Hematopoietic multipotent progenitor cell (in vitro differentiated cells): ENCODE measurements at places on chromosomes 1 and 21.

- no peak for DNase-seq
These were observed 139.8 kb downstream of the NCAM2 start for GRCh38 chr21:21137986-21138385.

- DNase-seq: no peak
These were observed 176.0 kb downstream of the RERE start for GRCh38 chr1:8641377-8641997.

GRCh38 chr1:36397083-36397377 is 678 bp downstream of the LSM10 start:
- no peak for DNase-seq

DNA sequence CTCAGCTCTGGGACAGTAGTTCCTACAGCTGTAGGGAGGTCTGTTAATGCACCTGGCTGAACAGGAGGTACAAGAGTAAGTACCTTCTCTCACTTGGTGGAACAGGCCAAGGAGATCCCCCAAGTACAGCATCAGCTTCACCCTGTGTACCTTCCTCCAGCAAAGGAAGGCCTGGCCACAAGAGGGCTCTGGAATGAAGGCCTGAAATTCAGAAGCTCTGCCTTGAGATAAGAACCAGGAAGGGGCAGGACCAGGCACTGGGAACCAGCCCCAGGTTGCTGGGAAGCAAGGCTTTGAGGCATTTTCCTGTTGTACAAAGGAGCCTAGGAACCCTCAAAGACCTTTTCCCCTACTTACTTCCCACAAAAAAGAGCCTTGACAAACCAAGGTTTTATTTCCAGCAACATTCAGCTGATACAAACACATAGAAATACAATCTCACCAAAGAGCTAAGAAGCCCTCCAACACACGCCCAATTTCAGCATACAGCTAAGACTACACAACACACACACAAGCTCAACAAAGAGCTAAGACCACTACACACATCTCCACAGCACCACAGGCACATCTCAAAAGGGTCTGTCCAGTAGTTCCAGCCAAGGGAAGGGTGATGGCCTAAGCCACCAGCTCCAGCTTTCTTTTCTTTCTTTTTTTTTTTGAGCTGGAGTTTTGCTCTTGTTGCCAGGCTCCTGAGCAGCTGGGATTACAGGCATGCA is 23.5 kb downstream of the F11R start:
- DNase-seq: no peak

DNA sequence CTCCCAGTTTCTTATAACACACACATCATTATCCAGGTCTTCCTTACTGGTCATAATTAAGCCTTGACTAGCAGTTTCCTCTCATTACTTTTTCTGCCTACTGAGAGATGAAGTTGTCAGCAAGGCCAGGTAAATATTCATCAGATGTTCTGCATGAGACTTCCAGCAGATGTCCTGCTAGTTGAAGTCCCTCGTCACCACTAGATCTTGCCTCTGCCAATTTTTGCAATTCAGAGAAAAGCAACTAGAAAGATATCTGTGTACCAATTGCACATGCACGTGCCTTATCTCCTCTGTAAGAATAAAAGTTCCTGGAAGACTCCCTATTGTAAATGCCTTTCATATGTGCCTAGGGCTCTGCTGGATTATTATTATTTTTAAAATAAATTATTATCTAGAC is 18.3 kb downstream of the ACKR1 start:
- no peak for DNase-seq

DNA sequence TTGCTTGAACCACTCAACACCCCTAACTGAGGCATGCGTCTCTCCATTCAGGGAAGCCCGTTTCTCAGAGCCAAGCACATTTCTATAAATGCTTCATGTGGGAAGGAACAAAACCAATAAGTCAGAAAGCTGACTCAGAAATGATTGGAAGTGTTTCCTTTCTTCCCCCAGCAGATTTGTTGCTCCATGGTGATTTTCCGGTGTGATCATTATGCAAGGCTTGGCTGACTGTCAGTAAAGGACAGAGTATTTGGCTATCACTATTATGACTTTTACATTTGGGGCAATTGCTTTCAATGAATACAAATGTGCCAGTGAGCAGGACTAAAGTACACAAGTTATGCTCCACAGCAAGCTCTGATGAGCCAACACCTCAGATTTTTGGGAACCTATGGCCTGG is 53.3 kb upstream of the ZC3H11B start:
- no peak for DNase-seq

DNA sequence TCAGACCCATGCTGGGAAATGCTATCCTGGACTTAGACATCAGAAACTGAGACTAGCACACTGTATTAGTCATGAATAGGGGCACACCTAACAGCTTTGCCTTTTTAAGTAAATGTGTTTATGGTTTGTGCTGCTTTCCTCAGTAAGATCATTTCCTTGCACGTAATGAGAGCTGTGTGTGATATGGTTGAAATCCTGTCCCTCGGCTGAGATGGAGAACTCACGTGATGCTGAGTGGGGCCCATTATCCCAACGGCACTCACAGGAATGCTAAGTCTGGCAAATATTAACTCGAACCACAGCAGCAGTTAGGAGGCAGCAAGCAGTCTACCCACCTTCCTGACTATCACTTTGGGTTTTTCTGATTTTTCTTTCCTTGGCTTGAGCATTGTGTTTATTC is 38.2 kb downstream of the BCL9 start:
- DNase-seq: no peak

- peak; percentile 35 for DNase-seq
These were observed 52.9 kb upstream of the CD46 start for GRCh38 chr1:207698822-207699483.

DNA sequence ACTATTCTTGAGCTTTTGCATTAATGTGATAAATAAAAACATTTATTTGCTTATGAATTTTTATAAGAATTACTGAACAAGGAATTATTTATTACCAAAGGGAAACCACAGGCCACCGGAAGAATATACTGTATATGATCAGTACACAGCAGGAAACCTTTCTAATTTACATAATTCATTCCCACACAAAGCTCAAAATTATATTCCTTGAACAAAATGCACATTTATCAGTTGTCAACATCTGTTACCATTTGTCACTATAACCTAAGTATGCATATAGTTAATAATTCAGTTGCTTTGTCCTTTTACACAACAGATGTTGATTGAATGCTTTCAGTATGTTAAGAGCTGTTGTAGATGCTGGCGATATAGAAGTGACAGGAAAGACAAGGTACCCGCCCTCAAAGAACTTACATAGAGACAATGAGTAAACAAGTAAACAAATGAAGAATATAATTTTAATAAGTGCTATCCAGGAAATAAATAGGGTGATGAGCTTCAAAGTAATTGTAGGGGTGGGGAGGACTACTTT is 27.2 kb downstream of the VPS45 start:
- no peak for DNase-seq

DNA sequence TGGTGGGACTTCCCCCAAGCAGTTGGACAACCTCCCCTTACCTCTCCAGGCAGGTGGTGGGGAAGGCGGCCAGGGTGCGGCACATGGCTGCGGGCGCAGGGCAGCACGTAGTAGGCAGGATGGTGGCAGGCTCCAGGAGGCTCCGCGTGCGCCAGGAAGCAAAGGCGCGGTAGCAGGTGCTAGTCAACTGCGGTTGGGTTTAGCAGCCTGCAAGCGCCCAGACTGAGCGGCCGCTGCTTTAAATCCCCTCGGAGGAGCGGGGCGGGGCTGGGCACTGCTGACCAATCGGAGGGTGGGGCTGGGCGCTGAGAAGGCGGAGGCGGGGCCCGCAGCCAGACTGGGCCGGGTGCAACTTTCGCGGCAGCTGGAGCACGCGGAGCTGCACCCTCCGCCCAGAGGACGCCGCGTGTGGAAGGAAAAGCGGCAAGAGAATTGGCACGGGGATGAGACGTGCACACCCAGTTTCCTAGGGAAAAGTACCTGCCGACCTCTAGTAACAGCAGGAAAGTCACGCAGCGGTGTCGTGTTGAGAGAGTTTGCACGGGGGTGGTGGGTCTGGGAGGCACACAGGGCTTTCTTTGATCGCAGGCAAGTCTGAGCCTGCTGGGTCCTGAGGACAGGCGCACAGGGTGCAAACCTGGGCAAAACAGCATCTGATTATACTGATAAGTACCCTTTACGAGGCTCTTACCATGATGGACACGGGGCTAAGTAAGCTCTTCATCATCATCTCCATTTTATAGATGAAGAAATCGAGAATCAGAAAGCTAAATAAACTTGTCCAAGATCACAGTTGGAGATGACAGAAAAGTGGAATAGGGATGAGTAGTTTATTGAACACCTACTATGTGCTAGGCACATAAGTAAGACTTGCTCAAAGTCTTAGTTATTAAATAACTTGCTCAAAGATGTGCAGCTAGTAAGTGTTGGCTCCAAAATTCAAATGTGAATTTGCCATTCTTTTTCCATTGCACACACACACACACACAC is at the start of gene RGS16:
Gene RGS16, minus strand, starts transcription at position 215 of the 990 bp plus-strand sequence. Its CDS starts 130 bp downstream, at position 85.
- DNase-seq: peak; percentile 77

DNA sequence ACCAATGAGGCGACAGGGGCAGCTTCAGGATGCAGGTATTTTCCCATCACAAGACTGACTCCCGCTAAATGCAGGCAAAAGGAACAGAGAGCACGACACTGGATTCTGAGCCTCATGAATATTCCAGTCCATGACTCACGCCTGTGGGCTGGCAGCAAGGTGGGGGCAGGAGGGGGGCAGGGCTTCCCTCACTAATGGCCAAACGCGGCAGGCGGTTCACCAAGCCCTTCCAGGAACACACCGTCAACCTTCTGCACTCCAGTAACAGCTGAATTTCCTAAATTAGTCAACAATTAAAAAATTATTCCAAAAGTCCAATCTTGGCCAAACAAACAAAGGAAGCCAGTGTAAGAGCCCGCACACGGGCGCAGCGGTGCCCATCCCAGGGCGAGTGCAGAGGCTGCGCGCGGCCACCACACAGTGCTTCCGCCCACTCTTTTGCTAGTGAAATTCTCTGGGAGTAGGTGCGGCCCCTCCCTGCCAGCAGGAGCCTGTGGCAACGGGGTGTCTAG is 12.5 kb upstream of the GPR153 start:
- DNase-seq: no peak

DNA sequence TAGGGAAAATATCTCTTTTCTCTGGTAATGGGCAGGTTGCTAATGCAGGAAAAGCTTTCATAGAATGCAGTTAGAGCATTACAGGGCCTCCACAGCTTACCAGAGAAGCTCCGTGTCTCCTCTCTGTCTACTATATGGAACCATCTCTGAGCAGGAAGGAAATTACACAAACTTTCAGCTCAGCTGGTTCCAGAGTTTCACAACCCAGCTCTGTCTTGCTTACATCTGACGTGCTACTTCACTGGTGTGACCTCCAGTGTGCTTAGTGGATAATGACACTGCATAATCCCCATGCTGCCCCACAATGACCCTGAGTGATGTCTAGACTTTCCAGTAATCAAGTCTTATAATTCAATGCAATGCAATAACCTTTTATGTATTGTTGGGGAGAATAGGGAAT is 4.3 kb upstream of the FGGY start:
- DNase-seq: no peak

DNA sequence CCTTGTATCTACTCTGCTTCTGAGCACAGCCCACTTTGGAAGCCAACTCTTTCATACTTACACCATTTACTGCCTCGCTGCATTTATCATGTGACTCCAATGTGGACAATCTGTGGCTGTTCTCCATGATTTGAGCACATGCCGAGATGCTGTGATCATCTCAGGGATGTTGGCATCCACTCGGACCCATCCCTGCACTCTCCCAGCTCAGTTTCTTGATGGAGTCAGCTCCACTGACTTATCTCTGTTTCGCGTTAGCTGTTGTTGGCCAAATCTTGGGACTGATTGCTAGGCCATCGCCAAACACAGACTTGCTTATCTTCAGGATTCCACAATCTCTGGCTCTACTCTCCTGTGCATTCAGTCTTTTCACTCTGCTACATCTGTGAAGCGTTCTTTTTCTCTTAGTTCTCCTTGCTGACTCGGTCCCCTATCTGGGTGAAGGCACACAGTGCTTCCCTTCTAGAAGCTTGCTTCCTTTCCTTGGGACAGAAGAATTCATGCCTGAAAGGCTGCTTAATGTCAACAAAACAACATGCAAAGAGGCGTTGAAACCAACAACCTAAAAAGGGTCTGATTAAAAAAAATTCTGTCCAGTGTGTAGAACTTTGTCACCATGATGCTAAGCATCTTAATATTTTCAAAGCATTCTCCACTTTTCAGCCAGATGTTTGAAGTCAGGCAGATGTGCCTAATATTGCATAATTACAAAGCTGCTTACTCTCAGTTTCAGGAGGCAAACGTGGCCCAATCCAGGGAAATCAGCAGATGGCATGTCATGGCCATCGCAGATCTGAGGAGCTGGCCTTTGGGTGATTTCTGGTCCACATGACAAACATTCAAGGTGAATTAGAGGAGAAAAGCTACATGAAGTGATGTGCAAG is 120.7 kb downstream of the NGF start:
- DNase-seq: no peak

DNA sequence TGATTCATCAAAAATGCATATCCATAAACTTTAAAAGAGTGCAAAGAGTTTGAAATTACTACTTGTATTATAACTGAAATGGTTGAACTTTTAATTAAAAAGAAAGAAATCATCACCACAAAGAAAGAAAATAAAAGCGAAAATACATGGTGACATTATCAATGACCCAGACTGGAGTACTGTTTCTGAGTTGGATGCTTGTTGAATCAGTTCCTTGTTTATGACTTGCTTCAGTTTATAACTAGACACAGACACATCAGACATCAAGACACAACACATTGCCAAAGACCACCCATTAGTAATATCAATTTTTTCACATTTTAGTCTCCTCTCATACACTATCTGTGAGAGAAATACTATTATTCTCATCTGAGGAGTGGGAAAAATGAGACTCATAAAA is 293.0 kb downstream of the MRPL39 start:
- DNase-seq: no peak

GRCh38 chr1:107824946-107825345 is 140.0 kb downstream of the VAV3 start:
- DNase-seq: no peak

DNA sequence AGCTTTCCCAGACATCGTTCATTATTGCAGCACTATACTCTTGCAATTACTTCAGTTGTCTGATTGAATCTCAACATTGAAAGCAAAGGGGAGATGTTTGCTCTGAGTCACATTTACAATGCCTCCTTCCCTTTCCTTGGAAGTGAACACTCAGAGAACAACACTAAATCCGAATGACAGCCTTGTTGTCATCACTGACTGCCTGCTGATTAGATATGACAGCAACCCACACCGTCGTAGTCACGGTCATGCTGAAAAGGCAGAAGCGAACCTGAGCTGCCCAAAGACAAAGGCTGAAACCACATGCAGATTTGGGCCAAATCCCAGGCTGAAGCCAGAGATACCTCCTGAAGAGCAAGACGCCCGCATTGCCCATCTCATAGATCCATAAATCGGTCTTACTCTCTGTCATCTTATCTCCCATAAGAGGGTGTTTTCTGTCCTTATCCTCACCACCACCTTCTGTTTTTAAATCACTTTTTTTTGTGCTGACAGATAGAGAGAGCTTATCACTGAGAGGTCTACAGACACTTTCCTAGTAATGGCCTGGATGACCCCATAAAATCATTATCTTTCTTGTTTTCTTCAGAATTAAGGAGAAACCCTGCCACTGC is 47.5 kb downstream of the TMCO4 start:
- no peak for DNase-seq

GRCh38 chr21:36852864-36853263 is 113.6 kb downstream of the HLCS start:
- DNase-seq: no peak

GRCh38 chr21:42306366-42307035 is 8.7 kb downstream of the TFF3 start:
- DNase-seq: no peak
